ENCODE measurements at places on chromosomes 6 and 20.

DNA sequence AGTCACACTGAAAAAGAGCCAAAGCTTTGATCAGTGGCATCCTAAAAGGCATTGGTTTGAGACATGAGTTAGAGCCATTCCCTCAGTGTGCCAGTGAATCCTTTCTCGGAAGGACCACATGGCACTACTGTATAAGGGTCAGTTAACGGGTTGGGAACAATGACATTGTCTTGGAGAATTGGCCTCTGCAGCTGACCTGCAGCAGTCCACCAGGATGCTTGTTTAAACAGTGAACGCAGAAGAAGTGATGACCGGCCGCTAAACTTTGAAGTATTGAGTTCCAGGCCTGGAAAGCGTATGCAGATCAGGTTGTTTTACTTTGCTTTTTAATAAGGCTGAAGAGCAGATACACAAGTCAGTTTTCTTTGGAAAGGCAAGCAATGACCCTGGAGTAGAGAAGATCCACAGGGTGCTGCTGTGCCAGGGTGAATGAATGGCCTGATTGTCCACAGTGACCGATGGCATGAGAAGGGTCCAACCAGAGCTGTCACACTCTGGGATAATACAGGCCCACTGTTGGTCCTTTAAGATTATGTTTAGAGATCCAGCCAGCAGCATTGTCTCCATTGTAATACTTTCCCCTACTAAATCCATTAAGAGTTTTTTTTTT, 57.8 kb downstream of the GMPR start:
- DNase-seq, result no peak

DNA sequence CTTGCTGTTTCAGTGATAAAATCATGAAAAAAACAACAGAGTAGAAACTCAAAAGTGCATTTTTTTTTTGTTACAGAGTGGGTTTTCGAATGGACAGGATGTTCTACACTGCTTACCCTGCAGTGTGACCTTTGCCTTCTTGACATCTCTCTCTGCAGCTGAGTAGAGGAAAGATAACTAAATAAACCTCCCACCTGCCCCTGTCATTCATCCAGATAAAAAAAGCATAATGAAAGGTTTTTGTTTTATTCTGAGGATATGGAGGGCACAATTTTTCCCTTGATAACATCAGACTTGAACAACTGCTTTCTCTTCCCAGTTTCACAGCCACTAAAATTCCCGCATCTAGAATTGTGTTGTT, 193.6 kb upstream of the FOXQ1 start:
- DNase-seq, result no peak

DNA sequence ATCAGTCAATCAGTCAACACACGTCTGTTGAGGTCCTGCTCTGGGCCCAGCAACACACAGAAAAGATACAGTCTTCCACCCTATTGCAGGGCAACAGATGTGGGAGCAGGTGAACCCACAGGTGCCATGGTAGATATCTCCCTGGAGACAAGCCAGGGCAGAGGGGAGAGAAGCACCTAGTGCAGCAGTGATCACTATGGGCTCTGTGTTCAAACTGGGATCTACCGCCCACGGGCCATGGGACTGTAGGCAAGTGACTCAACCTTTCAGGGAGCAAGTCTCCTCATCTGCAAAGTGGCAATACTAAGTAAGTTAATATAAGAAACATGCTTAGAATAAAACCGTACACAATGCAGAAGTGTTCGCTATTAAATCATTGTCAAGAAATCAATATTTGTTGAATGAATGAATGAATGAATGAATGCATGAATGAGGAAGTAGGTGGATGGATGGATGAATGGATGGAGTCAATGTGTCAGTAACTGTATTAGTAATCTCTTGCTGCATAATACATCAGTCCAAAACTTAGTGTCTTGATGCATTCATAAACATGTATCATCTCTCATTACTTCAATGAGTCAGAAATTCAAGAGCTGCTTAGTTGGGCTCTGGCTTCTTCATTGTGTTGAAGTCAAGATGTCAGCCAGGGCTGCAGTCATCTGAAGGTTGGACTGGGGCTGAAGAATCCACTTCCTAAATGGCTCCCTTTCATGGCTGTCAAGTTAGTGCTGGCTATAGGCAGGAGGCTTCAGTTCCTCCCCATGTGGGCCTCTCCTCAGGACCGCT, 31.9 kb upstream of the NFATC2 start:
- DNase-seq, result no peak

DNA sequence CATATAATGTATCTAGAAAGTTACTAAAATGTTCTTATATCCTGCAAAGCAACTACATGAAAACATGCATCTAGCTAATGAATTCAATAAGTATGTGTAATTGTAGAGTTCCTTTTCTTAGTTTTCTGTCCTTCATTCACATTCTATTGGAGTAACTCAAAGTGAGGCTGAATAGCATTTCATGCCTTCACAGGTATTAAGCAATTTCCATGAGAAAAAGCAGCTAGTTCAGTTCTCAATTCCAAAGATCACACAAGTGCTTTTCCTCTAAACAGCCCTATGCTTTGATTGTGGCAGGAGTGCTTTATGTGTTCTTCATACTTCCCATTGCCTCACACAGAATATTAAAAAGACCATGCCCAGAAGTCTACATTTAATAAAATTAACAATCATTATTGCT, 274.9 kb downstream of the RFPL4B start:
- DNase-seq, result no peak

DNA sequence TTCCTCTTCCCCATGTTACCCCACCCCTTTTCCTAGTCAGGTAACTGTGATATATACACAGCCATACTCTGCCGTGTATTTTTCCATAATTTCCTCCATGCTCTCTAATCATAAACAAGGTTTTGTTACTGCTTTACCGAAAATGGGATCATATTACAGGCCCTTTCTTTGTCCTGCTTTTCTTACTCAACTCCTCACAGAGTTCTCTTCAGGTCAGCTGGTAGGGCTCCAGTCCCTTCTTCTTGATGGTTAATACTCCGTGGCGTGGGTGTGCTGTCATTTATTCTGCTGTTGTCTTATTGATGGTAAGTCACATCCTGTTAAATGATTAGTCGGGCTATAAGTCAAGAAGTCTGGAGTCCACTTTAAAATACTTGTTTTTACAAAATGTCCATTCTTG, 24.9 kb upstream of the PI16 start:
- peak; percentile 53 for DNase-seq

DNA sequence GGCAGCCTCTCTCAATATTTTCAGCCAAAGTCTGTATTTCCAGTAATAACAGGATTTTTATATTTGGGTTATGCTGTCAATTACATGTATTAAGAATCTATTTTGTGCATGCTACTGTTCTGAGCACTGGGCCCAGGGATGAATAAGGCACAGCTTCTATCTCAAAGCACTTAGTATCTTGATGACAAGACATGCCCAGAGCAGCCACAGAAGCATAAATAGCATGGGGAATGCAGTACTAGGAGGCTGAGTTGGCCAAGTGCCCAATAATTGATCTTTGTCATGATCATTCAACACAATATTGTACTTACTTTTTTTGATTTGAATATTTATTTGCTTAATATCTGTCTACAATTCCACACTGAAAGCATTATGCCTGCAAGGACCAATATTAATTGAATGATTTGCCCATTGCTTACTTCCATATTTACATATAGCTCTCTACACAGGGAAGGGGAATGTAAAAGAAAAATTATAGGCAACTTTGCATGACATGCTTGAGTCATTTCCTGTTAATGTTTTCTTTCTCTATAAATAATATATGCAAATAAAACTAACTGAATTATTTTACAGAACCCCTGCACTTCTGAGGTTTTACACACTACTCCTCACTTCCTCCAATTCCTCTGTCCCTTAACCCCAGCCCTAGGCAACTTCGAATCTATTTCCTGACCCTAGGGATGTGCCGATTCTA, 298.9 kb upstream of the BMP2 start:
- no peak for DNase-seq

DNA sequence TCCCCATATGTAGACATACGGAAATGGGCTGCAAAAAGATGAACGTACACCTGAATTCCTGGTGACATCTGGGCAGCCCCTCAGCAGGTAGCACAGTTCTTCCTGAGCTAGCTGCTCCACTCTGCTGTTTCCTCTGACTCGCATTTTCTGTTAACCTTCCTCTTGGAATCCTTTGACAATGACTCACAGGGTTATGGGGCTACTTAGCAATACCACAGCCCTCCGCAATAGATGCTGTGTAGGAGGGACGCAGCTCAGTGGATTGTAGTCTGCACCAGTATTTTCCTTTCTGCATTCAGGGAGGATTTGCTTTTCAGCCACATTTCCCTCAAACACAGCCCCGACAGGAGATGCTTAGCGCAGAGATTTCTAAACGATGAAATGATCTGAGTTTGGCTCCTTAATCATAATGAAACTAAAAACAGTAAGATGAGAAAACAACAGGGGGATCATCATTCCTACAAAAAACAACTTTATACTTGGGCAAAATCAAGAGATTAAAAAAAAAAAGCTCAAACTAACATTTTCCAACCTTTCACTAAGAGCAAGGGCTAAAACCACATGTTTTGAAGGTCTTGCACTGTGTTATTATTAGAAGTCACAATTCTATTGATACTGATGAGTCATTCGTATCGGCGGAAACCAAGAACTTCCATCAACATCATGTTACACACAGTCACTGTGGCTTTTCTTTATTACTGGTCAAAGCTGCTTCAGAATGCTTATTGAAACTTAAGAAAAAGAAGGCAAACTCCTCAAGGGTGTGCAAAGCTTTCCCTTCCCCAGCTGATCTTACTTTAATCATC, 12.2 kb downstream of the BACH2 start:
- DNase-seq, result no peak

DNA sequence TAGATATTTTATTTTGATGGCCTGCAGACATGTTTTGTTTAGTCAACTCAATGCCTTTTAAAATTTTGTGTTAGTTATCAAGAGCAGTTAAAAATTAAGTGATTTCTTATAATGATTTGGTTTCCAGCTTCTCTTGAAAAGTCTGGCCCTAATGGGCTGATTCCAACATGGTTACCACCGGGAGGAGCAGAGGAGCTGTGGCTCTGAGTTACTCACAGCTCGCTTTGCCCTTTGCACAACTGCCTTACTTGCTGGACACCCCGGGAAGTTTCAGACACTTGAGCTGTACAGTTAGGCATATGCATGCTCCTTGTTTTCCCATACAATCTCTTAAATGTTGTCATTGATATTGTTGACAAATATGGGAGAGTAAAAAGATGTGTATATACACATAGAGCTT, 173.1 kb upstream of the MMS22L start:
- DNase-seq, result no peak

DNA sequence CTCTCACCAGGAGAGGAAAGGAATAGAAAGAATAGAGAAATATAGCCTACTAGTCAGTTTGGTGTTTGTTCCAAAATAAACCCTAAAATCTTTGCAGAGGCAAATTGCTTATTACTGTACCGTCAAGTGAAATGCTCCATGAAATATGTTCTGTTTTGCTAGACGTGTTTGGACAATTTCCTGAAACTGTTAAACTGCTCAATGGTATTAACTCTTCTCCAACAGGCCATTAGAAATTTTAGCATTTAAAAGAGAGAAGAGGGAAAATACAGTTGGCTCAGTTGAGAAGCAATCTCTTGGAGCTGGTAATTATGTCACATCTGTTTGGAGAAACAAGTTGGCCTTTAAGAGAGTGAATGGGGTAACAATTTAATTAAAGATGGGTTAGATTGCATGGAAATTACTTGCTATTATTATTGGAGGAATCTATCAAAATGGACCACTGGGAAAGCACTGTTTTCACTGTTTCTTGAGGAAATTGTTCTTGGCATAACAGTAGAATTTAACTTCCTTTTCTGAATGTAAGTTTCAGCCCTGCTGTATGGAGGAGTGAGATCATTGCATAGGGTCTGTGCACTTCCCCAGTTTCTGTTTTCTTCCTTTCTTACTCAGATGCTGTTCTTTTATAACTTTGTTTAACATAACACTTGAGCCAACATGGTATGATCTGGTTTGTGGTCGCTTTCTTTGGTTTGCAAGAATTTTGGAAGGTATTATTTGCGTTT, 373.6 kb downstream of the PLCB1 start:
- peak; percentile 46 for DNase-seq

DNA sequence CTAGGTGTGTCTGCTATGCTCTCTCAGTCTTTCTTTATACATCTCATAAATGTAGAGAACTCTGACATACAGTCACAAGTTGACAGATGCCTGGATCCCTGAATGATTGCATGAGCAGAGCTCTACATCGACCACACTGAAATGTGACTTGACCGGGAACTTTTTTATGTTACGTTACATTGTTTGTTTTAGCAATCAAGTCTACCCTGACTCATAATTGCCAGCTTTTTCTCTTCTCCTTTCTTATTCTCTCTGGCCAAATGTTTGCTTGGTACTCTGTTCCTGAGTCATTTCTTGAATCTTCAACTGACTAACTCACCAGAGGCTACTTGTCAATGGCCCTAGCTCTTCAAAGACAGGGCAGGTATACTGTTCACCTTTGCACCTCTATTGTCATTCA, 213.6 kb upstream of the DTNBP1 start:
- DNase-seq, result no peak

GRCh38 chr6:153856929-153857376, 182.1 kb upstream of the OPRM1 start:
- DNase-seq, result no peak

DNA sequence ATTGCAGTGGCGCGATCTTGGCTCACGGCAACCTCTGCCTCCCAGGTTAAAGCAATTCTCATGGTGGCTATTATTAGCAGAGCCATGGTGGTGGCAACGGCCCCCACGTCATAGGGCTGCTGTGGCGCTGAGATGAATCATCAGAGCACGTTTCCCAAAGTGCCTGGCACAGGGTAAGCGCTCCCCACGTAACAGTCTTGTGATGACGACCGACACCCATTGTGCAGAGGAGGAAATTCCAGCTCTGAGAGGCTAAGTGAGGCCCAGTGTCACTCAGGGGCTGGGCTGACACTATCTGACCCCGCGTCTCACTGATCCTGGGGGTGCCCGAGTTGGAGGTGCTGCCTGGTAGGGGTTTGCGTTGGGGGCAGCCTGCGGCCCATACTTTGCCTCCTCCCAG, 16.2 kb downstream of the SUN5 start:
- DNase-seq, result no peak

DNA sequence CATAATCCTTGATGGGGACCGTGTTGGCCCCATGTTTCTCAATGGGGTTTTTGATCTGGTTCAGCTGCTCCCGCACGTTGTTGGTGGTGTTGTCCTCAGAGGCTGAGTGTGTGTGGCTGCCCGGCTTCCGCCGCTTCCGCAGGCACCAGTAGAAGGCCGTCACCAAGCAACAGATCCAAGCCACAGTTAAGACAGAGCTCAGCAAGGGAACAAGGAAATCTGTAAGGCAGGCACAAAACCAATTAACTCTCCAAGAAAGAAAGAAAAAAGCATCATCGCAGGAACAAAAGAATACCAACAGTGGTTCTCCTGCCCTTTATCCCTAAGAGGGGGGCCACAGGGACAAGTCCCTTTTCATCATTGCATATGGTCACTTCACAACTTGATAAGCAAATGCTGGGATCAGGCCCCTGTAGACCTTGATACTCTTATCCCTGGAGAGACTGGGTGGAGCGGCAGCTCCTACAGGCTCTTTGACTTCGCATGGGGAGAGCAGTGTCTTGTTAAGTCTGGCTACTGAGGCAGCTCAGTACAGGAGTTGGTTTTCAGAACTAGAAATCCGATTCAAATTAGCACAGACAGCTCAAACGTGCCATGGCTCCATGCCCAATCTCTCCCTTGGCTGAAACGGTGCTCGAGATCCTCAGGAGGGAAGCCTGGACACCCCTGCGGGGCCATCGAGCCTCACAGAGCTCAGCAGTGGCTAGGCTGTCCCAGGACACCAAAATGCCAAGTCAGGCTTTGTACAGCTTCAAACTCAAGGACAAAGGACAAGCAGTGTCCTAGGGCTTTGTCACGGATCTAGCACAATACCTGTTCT, 33.9 kb downstream of the JAG1 start:
- DNase-seq, result no peak

GRCh38 chr20:51463560-51463959, 79.0 kb downstream of the NFATC2 start:
- DNase-seq, result no peak
